Stimulated activated CD8-positive, alpha-beta memory T cell treated with anti-CD3 and anti-CD28 coated beads, Interleukin-7, amount 100 ng/mL, for 1 hour (primary cell): ENCODE measurements at places on chromosomes 7 and 10.

DNA sequence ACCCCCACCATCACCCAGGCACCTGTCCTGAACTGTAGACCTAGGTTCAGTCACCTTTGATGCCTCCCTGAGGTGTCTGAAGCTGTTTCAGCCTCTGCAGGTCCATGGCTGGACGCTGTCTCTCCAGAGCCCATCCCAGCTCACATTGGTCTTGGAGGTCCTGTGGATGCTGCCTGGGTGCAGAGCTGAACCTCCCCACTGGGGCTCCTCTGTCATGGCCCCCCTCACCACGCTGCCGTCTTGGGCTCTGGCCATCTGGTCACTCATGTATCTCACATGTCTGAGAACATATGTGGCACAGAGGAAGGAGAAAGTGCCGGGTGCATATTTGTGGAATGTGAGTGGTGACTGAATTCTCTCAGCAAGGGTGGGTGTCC is 108.9 kb downstream of the NKX6-2 start:
- no peak for DNase-seq

DNA sequence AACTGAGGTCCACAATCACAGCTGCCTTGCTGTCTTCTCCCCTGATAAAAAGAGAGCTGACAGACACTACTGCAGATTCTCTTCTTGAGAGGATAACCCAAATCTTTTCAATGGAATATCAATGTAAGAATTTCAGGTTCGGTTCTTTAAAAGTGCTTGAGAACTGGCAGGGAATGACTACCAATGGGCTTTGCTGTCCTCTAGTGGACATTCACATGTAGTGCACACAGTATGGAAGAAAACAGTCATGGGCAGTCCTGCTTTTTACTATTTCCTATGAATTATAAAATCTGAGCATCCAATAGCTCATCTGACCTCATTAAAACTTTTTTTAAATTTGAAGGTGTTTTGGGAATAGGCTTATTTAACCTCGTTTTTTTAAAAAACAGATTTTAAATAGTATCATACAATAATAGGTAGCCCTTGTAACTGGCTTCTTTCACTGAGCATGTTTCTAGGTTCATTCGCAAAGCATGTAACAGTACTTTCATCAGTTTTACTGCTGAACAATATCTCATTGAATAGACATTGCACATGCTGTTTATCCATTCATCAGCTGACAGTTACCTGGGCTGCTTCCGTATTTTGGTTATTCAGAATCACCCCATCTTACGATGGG is 18.3 kb downstream of the FZD9 start:
- no peak for DNase-seq

GRCh38 chr7:20244334-20245120 is 27.3 kb upstream of the MACC1 start:
- DNase-seq: no peak

GRCh38 chr7:94908323-94909178 is 1.2 kb downstream of the PPP1R9A start:
- no peak for DNase-seq

GRCh38 chr10:122674781-122675180 is 24.9 kb downstream of the C10orf120 start:
- DNase-seq: no peak

- no peak for DNase-seq
Observed at GRCh38 chr10:21479570-21480315, 45.7 kb downstream of the SKIDA1 start.

- DNase-seq: no peak
Observed at GRCh38 chr10:63392224-63392623, 73.6 kb downstream of the JMJD1C start.

- DNase-seq: no peak
Observed at GRCh38 chr10:77892021-77892739, 34.4 kb downstream of the DLG5 start.

DNA sequence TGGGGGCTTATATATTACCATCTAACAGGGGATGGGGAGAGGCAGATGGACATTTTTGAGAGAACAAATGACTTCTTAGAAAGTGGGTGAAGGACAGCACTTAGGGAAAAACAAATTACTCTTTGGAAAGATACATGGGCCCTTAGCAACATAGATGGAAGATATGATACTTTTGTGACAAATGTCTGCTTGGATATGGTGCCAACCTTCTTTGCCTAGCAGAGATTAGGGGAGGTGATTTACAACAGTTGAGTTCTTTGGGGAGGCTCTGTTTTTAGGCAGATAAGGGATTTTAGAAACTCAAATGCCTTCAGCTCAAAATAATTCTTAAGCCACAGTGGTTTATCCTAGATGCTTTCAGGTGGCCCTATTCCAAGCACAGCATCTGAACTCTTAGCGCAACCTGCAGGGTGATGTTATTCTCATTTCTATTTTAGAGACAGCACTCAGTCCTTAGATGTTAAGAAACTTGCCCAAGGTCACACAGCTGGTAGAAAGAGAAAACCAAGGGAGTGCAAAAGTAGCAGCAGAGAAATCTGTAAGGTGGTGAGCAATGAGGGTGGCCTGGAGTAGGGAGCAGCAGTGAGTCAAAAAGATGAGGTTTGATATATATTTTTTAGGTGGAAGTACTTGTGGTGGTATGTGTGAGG is 75.1 kb upstream of the KMT2E start:
- no peak for DNase-seq

- no peak for DNase-seq
Observed at GRCh38 chr10:4351723-4352413, 474.1 kb upstream of the AKR1E2 start.

DNA sequence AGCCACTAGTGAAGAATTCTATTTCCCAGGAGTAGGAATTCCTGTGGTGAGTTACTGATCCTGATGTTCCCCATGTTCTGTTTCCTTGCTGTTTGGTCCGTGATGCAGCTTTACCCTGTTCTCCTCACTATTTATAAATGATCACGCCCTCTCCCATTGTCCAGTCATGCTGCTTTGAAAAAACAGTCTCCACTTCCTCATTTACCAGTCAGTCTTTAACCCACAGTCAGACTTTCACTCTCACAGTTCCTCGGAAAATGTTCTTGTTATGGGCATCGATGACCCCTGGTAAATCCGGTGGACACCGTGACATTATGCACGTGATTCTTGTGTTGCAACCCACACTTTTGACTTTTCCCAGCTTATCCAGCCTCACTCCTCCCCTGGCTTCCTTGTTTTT is 14.4 kb downstream of the SCIN start:
- DNase-seq: no peak

DNA sequence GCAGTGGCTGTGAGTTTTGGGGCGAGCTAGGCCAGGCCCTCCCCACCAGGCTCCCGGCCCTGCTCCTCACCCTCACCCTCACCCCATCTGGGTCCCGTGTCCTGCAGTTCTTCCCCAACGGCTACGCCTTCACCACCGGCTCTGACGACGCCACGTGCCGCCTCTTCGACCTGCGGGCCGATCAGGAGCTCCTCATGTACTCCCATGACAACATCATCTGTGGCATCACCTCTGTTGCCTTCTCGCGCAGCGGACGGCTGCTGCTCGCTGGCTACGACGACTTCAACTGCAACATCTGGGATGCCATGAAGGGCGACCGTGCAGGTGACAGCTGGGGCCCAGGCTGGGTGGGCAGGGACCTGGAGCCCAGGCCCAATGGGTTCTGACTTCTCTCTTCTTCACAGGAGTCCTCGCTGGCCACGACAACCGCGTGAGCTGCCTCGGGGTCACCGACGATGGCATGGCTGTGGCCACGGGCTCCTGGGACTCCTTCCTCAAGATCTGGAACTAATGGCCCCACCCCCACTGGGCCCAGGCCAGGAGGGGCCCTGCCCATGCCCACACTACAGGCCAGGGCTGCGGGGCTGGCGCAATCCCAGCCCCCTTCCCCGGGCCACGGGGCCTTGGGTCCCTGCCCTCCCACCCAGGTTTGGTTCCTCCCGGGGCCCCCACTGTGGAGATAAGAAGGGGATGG is 4.9 kb downstream of the GNB2 start:
- no peak for DNase-seq

DNA sequence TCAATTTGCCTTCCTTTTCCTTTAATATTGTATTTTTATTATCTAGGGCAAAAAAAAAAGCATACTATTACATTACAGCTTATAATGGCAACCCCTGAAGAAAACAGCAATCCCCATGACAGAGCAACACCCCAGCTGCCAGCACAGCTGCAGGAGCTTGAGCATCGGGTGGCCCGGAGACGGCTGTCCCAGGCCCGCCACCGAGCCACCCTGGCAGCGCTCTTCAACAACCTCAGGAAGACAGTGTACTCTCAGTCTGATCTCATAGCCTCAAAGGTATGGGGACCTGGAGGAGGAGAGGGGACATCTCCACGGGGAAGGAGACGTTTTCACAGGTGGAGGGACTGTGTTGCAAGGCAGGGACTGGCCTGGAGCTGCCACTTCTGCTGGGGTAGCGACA is 6.8 kb downstream of the STRA8 start:
- no peak for DNase-seq

GRCh38 chr10:85667638-85668233 is 698.9 kb downstream of the GRID1 start:
- DNase-seq: no peak

- no peak for DNase-seq
Observed at GRCh38 chr10:58593008-58593407, 80.3 kb downstream of the BICC1 start.

GRCh38 chr10:80154978-80155695 is 22.6 kb downstream of the PLAC9 start:
- no peak for DNase-seq

GRCh38 chr10:23371073-23371472 is 26.5 kb upstream of the C10orf67 start:
- DNase-seq: no peak

- no peak for DNase-seq
Observed at GRCh38 chr7:26792006-26792405, 72.4 kb downstream of the SKAP2 start.

DNA sequence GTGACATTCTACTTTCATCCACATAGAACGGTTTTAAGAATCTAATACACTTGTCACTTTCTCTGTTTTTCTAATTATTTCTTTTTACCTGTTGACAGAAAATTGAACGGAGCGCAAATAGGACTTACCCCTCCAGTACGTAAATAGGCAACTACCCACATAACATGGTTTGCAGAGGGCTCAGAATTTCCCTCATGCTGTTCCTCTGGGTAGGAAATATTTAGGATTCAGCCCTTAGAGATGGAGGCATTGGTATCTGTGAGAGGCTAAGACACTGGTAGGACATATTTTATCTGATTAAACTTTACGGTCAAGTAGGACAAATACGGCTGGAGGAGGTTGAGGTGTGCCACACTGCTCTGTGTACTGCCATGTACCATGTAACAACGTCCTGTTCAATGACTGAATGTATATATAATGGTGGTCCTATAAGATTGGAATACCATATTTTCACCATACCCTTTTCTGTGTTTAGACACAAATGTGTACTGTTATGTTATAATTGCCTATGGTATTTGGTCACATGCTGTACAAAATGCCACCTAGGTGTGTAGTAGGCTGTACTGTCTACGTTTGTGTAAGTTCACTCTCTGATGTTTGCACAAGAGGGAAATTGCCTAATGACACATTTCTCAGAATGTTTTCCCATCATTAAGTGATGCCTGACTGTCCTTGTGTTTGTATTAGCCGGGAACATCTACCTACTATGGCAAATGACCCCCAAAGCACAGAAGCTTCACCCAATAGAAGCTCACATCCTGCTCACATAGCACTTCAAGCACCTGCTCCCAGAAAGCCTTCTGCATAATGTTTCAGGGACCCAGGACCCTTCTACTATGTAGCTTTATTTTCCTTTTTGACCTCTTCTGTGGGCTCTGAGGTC is 429.4 kb upstream of the AKR1E2 start:
- DNase-seq: no peak

GRCh38 chr7:139108266-139109187 is 993 bp downstream of the ZC3HAV1 start:
- DNase-seq: no peak

DNA sequence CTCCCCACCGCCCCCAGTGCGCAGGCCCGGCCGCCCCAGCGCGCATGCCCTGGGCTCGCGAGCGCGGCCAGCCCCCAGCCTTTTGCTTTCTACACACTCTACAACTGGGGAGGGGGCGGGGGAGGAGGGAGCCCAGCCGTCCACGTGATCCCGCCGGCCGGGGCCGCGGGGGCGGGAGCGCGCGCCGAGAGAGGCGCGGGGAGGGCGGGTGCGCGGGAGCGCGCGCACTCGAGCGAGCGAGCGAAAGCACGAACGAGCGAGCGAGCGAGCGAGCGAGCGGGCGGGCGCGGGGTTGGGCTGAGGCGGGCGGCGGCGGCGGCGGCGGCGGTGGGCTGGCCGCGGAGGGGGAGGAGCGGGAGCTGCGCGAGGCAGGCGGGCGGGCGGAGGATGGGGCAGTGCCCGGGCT is at the start of gene AUTS2:
Gene AUTS2, plus strand, starts transcription at position 395 of the 406 bp plus-strand sequence. CDS start 1,179 bp downstream, outside the sequence.
- no peak for DNase-seq

- DNase-seq: no peak
Observed at GRCh38 chr7:19920166-19920565, 146.7 kb upstream of the TMEM196 start.

DNA sequence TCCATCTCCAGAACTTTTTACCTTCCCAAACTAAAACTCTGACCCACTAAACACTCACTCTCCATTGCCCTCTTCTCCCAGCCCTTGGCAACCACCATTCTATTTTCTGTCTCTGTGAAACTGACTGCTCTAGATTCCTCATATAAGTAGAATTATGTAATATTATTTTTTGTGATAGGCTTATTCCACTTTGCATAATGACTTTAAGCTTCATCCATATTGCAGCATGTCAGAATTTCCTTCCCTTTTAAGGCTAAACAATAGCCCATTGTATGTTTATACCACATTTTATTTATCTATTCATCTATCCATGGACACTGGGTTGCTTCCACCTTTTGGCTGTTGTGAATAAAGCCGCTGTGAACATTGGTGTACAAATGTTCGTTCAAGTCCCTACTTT is 308.8 kb downstream of the RNLS start:
- no peak for DNase-seq

GRCh38 chr10:24439935-24440334 is 231.0 kb downstream of the KIAA1217 start:
- no peak for DNase-seq

DNA sequence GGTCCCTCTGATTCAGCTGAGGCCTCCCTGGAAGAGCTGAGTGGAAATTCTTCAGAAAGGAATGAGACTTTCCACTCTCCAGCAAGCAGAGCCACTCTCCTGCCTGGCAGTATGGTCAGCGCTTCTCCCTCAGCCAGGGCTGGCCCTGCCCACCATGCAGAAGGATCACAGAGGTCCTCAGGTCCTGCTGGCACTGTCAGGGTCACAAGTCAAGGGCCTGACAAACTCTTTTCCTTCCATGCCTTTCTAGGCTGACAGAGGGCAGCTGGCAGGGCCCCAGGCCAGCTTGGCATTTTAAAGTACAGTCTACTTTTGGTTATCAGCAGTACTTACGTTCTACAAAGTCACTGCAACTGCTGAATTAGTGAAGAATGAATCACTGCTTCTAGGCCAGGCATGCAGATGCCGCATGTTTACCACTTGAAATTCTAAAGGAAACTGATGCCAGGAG is 119.3 kb upstream of the FRMD4A start:
- no peak for DNase-seq

DNA sequence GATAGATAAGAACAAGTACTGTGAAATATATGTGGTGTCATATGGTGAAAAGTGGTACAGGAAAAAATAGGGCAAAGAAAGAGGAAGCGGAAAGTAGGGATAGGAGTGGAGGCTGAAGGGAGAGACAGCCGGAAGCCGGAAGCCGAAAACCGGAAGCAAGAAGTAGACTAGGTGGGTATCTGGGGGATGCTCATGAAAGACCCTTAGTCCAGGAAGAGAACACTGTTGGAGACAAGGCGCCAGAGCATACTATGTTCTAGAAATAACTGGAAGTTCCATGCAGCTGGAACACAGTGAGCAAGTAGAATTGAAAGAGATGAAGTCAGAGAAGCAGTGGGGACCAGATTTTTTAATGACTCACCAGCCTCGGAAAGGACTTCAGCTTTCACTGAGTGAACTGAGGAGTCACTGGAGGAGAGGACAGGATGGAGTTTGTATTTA is 22.5 kb downstream of the ST8SIA6 start:
- no peak for DNase-seq

- no peak for DNase-seq
Observed at GRCh38 chr10:6567203-6567703, 12.8 kb downstream of the PRKCQ start.
